ENCODE measurements at places on chromosomes 3 and 15.

DNA sequence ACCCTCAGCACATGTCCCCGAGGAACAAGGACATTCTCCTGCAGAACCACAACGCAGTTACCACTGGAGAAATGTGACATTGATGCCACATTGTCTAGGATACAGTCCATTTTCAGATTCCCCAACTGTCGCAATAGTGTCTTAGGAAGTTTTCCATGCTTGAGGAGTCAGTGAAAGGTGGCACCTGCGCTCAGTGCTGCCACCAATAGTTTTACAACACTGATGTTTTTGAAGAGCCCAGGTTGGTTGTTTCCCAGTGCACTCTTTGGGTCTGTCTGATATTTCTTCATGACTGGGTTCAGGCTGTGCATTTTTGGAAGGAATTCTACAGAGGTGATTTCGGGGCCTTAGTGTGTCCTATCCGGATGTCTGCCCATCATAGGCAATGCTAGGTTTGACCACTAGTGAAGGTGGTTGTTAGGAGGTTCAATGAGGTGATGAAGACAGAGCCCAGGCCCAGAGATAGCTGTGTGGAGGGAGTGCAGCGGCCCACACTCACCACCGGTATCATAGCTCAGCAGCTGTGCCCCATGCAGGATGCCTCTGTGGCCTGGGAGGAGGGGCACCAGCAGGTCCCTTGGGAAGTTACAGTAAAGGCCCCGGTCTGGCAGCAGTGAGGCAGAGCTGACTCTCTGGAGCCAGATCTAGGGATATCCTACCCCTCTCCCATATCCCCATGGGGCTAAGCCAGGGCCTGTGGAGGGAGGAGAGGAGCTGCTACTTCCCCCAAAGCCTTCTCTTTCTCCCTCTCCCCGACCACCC is 96.6 kb downstream of the DNAJB8 start:
- no peak for DNase-seq

- DNase-seq = no peak
Observed at GRCh38 chr3:153785901-153786300, 335.3 kb upstream of the ARHGEF26 start.

DNA sequence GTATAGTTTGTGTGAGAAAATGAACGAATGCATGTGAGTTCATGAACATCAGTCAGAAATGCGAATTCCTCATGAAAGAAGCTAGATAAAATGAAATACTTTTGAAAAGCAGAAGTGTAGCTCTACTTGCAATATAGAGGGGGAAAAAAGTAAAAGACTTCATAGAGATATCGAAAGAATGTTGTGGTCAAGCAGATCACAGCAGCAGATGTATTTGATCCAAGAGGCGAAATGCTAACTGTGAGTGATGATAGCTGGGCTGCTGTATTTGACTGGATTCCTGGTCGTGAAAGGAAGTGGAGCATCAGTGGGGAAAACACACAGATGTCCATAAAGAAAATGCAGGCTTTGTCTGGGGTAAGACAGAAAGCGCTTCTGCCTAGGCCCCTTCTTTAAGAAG is 112.4 kb downstream of the ADAMTSL3 start:
- DNase-seq = no peak

DNA sequence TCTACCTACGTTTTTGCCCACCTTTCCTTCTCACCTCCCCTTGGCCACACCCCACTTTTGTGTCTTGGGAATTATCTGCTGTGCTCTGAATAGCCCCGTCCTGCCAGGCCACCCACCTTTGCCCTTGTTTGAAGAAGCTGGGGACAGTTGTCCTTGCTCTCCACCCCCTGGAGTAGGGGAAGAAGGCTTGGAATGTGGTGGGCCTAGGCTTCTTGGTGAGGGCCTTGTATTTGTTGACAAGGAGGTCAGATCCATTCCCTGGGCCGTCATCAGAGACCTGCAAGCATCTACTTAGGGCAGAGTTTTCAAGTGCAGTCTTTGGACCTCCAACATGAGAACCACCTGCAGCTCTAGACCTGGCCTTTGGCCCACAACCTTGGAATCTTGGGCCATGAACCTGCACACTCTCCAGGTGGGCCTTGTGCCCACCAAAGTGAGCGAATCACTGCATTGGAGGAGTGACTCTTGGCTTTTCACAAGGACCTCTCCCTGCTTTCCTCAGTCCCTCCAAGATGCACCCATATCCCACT is 160.6 kb downstream of the APBA2 start:
- DNase-seq = no peak

DNA sequence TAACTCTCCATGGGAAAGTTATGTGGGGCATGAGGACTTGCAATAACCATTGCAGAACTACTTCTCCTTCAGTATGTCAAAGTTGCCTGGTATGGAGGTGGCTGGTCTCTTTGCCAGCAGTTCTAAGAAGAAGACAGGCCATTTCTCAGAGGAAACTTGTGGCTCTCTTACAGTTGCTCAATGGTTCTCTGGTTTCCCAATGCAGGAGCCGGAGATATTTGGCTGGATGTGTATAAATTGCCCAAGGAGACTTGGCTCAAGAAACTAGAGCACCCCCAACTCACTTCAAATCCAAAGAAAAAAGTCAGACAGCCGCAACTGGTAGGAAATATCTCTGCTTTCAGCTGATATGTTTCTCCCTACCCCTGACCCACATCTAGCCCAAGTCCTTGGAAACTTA is 24.2 kb downstream of the WDR93 start:
- no peak for DNase-seq

GRCh38 chr3:197807969-197808587 is 17.0 kb downstream of the LRCH3 start:
- DNase-seq = no peak

Measured in NCI-H1436 (cell line).